ENCODE measurements at places on chromosomes 5 and 9.

DNA sequence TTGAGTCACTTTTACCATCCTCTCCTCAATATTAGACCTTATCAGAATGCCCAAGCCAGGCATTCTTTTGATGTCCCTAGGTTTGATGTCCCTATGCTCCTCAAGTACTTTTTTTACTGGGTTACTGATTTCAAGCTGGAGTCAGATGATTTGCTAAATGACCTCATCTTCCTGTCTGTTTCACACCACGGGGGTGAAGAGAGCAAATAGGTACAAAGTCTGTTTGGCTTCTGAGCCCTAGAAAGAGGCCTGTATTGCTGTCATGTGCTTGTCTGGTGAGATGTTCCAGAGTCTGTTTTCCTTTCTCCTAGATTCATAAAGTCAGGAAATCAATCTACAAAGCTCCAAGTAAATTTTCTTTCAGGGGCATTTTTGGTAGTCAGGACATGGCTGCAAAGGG lies 12.7 kb upstream of the DAB2 start:
- DNase-seq, result no peak

- no peak for DNase-seq
Observed at GRCh38 chr5:67002832-67003684, 193.5 kb downstream of the CD180 start.

DNA sequence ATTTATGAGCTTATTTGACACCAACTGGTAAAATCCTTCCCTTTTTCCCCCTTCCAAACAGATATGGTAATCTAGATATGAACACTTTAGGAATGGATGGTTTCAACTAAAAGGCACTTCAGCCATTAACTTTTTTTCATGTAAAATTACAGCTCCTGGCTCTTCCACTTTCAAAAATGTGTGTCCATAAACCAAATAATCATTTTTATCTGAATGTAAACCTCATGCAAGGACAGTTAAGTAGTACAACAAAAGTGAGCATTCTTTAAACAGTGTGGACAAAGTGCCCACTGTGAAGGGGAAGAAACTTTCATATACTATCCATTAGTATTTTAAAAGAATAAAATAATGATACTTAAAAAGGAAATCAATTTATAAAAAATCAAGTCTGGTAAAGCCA lies 17.2 kb downstream of the RAB14 start:
- no peak for DNase-seq

- no peak for DNase-seq
Observed at GRCh38 chr5:83586874-83587776, 115.6 kb downstream of the VCAN start.

DNA sequence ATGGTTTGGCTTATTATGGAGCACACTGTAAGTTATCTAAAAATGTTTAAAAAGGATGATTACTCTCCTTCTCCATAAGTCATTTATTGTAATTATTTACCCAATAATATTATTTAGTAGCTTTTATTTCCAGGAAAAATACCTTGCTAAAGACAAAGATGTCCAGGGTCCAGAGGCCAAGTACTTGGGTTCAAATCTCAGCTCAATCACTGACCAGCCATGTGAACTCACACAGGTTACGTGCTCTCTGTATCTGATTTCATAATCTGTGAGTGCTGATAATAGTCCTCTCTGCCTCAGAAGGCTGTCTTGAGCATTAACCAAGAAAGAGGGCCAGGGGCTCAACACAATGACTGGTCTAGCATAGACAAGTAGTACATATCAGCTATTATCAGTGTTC lies 27.0 kb downstream of the ALDH1A1 start:
- DNase-seq, result no peak

GRCh38 chr5:95729115-95730010 lies 1.8 kb upstream of the RHOBTB3 start:
- no peak for DNase-seq

DNA sequence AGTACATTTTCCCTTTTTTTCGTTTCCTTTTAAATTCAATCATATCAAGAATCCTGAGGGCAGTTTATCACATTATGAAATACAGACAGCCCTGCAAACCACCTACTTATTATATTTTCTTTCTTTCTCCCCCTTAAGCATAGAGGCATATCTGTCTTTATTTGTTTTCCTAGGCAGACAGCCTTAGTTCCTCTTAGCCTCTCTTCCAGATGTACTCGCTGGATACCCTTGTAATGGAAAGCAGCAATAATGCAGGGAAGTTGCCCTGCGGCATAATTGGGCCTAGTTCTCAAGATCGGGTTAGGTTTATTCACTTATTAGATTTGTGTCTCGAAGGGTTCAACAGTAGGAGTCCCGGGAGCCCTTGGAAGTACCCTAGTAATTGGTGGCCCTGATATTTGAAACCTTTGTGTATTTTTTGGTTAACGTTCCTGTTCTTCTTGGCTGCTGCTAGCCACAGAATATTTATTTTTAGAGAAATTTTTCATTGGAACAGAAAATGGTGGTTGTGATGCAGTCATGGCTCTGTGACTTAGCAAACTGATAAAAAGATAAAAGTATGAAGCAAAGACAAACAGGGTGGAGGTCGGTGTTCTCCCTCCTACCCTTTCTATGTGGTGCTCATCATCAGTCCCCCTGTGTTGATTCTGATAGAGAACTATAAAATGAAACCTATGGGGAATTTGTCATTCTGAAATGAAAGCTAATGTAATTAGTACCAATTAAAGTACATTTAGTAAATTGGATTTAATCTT lies 6.4 kb downstream of the TLE4 start:
- DNase-seq, result no peak

DNA sequence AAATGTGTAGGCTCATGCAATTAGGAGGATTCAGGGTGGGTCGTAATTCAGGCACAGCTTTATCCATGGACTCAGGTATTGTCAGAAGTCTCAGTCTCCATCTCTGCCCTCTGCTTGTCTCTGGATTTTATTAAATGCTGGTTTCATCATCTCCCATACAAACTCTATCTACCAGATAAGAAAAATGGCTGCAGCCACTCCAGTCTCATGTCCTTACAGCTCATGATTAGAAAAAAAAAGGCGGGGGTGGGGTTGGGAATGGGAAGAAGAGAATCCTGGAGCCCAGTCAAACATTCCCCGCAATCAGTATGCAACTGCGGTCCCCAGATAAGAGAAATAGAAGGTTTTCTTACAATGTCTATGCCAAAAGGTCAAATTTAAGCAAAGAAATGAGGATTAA lies 7.6 kb upstream of the FBXO38 start:
- no peak for DNase-seq

DNA sequence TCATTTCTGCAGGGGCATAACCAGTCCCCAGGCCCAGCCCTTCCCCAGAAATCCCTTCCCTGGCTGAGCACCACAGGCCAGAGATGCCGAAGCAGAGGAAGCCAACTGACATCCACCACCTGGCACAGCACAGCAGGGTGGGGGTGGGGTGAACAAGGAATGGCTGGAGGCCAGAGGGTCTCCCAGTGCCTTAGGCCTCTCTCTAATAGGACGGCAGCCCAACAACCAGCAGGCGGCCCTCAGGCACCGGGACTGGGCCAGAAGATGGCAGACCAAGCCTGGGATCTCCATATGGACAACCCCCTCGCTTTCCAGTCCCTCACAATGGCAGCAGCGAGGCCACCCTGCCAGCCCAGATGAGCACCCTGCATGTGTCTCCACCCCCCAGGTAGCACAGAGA lies 13.2 kb downstream of the PDLIM4 start:
- no peak for DNase-seq

- DNase-seq, result no peak
Observed at GRCh38 chr5:181203777-181204112, 1.3 kb downstream of the TRIM7 start.

- no peak for DNase-seq
Observed at GRCh38 chr5:760363-761058, 24.0 kb downstream of the ZDHHC11B start.

- DNase-seq, result no peak
Observed at GRCh38 chr9:105887679-105888078, 193.3 kb downstream of the TMEM38B start.

- DNase-seq, result no peak
Observed at GRCh38 chr9:76115982-76116646, 225.6 kb downstream of the PCSK5 start.

DNA sequence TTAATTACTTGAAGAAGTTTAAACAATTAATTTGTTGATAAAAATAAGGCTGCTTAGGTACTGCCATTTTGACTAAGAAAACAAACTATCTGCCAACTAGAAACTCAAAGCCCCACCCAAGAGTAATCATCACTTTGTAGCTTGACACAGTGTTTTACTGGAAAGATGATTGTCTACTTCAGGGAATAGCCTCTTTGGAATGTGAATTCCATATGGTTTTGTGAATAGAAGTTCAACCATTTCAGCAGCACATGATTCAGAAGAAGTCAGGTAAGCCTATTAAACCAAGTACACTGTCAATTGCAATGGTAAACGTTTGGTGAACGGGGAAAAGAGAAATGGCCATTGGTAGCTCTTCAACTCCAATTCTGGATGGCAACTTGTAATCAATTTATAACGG lies 55.2 kb downstream of the PLK2 start:
- DNase-seq, result no peak

DNA sequence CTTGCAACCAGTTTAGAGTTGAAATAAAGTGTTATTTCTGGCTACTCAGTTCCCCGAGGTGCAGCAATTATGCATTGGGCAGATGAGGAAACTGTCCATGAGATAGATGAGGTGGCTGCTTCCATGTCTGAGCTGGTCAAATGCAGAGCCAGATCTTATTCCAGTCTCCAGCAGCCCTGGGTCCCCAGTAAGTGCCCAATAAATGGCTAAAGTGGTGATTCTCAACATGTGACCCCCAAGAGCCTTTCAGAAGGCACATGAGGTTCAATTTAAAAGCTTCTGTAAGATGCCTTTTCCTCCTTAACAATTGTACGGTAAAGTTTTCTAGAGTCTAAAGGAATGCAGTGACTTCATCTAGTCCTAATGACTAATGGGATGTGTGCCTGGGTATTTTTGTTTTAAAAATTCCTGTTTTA lies 17.5 kb downstream of the ATOX1 start:
- DNase-seq, result no peak
